ENCODE measurements at places on chromosomes 16 and 17.

DNA sequence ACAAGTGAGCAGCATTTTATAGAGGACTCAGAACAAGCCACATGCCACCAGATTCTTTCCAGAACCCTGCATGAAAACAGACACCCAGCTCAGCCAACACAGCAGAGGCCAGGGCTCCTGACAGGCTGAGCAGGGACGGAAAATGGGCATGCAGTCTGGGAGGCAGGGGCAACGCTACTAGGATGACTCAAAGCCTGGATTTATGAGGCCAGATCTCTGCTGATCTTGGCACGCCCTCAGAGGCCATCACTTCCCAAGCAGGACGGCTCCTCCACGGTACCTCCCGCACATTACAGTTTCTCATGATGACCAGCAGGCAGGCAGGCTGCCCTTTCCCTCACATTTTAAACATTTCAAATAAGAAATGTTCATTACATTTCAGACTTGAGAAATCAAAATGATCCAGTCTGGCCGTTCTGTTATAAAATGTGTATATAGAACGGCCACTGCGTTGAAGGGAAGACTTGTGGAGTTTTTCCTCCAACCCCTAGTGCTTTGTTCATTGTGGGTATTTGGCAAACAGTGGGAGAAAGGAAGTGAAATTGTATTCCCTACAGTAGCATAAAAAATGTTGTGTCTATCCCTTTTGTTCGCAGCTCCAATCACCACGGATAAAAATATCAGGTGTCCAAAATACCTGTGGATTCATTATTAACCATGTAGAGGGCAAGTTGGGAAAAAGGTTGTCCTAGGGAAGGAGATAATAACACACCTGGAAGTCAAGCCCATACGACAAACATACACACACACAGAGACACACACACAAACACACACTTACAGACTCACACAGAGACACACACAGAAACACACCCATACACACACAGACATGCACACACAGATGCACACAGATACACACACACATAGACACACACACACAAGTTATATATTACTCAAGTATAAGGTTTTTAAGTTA lies 64.8 kb upstream of the ADAMTS18 start:
- no peak for DNase-seq

DNA sequence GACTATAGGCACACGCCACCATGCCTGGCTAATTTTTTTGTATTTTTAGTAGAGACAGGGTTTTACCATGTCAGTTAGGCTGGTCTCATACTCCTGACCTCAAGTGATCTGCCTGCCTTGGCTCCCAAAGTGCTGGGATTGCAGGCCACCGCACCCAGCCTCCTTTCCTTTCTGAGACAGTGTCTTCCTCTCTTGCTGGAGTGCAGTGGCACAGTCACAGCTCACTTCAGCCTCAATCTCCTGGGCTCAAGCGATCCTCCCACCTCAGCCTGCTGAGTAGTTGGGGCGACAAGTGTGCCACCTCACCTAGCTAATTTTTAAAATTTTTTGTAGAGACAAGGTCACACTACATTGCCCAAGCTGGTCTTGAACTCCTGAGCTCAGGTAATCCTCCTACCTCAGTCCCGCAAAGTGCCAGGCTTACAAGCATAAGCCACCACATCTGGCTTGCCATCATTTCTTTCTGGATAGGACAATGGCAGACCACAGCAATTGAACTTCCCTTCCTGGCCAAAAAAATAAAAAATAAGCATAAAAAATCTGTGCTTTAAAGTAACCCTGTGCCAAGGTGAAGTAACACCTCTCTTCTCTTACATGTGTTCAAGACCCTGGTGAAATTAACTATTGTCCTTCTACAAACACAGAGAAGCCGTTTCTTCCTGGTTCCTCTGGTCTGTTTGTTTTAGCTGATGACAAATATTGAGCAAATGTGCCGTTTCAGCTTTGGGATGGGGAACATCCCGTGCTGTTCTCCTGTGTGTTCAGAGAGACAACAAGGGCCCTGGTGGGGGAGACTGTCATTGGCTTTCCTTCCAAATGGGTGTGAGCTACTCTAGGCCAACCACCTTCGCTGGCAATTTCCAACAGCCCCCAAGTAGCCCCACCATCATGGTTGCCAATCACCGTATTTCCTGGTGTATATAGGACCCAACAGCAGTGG lies 60.2 kb downstream of the EMP2 start:
- no peak for DNase-seq

DNA sequence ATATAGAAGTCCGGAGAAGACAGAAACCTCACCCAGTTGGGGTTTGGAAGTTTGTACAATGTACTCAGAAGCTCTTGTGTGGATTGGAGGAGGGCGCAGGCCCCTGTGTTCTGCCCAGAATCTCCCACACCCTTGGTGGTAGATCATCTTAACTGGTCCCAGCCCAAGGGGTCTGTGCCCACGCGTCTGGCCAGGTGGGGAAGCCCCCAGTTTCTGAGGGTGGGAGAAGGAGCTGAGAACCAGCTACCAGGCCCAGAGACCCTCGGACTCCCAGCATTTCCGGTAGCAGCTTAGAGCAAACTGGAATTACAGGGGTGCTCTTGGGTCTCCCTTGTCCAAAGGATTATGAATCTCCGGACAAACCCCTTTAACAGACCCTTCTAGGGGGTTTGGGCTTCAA lies 2.3 kb upstream of the PPP1R9B start:
- no peak for DNase-seq

- DNase-seq = peak; percentile 57
Measured at GRCh38 chr17:30600060-30600829, 123.0 kb downstream of the GOSR1 start.

DNA sequence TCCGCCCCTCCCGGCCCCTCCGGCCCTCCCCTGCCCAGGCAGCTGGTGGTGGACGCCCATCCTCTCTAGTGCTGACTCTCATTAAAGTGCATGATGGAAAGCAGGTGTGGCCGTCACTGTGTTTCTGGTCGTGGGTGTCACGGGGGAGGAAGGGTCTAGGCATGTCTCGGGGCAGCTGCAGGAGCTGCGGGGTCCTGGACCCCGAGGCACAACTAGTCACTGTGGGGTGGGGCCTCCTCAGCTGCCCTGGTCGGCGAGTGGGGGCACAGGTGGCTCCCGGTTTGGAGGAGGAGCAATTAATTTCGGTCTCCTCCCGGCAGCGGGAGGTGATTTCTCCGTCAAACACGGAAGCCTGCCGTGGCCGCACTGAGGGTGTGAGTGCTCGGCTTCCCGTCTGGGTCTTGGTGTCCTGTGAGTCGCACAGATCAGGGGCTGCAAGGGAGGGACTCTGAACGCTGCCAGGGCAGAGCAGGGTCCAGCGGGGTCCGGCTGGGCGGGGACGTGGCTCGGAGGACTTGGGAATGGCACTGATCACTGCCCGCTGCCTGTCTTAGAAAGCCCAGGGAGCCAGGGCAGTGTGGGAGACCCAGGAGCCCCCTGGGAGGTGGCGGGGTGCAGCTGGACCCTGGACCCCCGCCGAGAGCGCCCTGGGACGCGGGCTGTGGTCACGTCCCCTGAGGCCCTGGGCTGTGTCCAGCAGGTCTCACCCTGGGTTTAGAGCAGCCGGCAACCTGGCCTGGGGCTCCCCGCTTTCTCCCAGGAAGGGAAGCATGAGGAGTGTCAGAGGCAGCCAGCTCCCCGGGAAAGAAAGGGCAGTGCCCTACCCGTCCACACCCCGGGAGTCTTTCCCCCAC lies 3.3 kb downstream of the TPSD1 start:
- DNase-seq = no peak

GRCh38 chr17:68981288-68981687 lies 26.1 kb upstream of the ABCA8 start:
- no peak for DNase-seq

GRCh38 chr16:86375851-86376250 lies 134.5 kb upstream of the FOXF1 start:
- DNase-seq = no peak

DNA sequence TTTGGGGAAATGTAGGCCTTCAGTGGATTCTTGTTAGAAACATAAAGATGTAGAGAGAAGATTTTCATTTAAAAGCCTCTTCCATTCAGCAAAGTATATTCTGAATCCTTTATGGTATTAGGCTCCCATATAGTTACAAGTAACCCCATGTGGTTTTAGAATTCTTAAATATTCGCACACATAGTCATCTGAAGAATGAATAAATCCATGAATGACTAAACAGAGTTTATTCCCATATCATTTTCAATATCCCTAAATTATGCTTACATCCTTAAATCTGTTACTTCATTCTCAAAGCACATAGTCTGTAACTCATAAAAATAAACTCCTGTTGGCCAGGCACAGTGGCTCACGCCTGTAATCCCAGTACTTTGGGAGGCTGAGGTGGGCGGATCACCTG lies 962.1 kb downstream of the KCNJ18 start:
- no peak for DNase-seq

GRCh38 chr16:77549876-77550275 lies 115.0 kb upstream of the ADAMTS18 start:
- no peak for DNase-seq

- no peak for DNase-seq
Measured at GRCh38 chr16:22665048-22665797, 148.7 kb upstream of the HS3ST2 start.

- no peak for DNase-seq
Measured at GRCh38 chr17:74213861-74214391, 555 bp downstream of the TTYH2 start.

DNA sequence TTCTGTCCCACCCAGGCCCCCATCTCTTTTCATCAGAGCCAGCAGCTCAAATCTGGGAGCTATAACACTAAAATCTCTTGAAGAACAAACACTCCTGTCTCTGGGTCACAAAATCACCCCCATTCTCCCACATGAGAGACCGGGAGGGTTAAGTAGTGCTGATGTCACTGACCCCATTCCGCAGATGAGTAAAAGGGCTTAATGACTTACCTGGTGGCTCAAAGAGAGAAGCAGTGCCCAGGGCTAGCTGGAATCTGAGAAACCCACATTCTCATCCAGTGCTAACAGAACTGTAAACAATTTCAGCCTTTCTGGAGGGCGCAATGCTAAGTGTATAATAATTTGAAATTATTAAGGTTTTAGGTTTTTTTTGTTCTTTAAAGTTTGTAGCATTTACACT lies 26.3 kb upstream of the LHX1 start:
- no peak for DNase-seq

- no peak for DNase-seq
Measured at GRCh38 chr17:45739786-45740185, 44.3 kb upstream of the CRHR1 start.

GRCh38 chr17:18037486-18037885 lies 1.5 kb downstream of the ATPAF2 start:
- no peak for DNase-seq

DNA sequence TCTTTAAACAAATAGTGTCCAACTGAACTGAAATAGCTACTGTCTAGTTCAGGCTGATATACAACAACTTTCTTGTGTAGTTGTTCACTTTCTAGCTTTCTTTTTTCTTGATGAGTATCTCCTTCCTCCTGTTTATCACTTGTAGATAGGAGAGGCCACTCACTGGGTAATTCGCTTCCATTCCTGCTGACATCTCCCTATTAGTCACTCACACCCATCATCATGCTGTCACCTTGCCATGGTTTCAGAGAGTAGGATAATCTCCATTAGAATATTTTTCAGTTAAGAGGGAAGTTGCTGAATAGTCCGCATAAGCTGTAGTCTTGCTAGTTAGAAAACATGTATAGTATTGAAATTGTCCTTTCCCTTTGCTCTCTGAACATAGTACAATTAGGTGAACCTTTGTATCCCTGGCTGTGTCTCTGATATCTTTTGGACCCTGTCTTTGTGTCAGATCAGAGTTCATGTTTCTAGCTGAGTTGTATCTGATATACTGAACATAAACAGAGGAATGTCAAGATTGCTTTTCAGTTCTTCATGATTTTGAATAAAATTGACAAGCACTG lies 64.4 kb upstream of the RASL10B start:
- DNase-seq = no peak

DNA sequence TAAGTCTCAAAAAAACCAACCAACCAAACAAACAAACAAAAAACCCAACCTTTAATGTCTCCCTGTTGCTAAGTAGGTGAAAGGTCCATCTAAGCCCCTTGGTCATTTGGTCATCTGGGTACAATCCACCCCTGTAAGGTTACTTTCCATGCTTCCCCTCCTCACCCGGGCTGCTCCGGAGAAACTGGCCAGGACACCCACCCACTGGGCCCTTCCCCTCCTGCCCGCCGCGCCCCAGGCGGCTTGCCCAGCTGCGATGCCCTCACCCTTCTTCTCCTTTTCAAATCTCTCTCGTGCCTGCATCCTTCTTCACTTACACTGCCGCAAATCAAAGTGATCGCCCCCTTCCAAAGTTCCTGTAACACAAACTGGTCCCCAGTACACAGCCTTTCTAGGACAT lies 2.0 kb downstream of the NTAN1 start:
- DNase-seq = no peak

DNA sequence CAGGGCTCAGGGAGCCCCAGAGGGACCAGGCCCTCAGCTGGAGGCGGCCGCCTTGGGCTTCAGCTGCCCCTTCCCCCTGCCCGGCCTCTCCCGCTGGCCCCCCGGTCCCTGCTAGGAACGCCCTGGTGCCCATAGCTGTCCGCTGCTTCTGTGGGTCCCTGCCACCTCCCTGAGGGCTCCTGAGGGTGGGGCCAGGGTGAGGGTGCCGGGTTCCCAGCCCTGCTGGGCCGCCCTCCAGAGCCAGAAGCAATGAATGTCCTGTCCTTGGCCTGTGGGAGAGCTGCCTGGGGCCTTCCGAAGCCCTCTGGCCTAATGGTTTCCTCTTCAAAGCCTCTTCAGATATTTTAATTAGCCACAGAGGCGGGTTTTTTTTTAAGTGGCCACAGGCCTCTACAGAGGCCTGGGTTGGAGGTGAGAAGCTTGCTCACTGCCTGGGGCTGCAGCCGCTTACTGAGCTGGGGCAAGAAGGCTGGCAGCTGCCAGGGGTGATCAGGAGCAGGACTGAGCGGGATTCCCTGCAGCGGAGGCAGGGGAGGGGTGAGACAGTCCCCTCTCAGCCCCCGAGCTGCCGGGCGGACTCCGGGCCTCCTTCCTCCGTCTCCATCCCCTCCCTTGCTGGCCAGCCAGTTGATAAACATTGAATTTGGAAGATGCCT lies 9.9 kb downstream of the CENPX start:
- DNase-seq = no peak

GRCh38 chr16:69894676-69895075 lies 56.5 kb upstream of the CLEC18A start:
- no peak for DNase-seq

Measured in NCI-H446 treated with DMSO at 0.1 percent for 48 hours (cell line).